ENCODE measurements at places on chromosomes 3 and 15.

GRCh38 chr3:172716476-172716875, 5.6 kb upstream of the NCEH1 start:
- no peak for DNase-seq

GRCh38 chr3:82186017-82186416, 424.6 kb upstream of the GBE1 start:
- DNase-seq, result no peak

DNA sequence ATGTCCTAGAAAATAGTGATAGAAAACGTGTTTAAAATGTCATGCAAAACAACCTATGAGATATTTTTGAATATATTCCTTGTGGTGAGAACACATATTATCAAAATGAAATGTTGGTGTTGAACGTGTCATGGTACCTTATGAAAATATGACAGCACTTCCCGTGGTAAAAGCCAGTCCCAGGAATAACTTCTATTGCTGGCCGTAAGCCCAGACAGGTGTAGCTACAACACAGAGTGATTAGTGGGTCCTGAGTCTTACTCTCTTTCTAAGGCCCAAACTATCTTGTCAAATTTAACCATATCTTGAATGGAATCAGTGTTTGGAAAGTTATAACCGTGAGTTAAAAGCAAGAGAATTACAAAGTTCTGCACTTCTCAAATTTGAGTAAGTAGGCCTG, 24.1 kb downstream of the RARB start:
- DNase-seq, result no peak

- no peak for DNase-seq
Measured at GRCh38 chr3:61858054-61858453, 296.7 kb downstream of the PTPRG start.

- no peak for DNase-seq
Measured at GRCh38 chr15:33396475-33396874, 85.7 kb downstream of the RYR3 start.

- DNase-seq, result no peak
Measured at GRCh38 chr3:117790235-117790987, 1080.8 kb downstream of the TUSC7 start.
